T47D (cell line): ENCODE measurements at places on chromosomes 13 and 19.
A peak's percentile ranks its signal among the peaks of the same experiment; 100 is the strongest.

- DNase-seq: no peak
Measured at GRCh38 chr19:43656436-43656835, 13.5 kb downstream of the PLAUR start.

- DNase-seq: no peak
Measured at GRCh38 chr13:66214467-66214866, 1015.7 kb downstream of the PCDH9 start.

GRCh38 chr19:17775991-17776803 lies 18.7 kb upstream of the B3GNT3 start:
- no peak for DNase-seq

- DNase-seq: no peak
Measured at GRCh38 chr13:60754211-60755090, 357.4 kb downstream of the TDRD3 start.

DNA sequence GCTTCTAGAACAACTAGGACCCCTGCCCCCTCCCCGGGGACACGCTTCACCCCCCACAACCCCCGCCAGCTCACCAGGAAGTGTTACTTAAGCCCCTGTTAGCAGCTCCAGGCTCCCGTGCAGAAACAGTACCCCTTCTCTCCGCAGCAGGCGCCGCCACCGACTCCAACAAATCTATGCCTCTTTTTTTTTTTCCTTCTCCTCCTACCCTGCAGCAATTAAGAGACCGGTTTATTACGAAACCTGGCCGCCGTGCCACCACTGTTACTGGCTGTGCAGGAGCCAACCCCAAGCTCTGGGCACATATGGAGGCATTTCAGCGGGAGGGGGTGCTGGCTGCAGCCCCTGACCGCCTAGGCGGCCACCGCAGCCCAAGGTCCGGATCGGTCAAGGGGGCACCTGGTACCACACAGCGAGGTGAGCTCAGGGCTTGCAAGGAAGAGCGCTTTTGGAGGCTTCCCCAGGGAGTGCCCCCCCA lies 2.4 kb downstream of the GADD45B start:
- no peak for DNase-seq

- DNase-seq: no peak
Measured at GRCh38 chr13:97761796-97762540, 191.5 kb upstream of the IPO5 start.

GRCh38 chr19:10052602-10053360 lies 33.3 kb upstream of the SHFL start:
- DNase-seq: no peak

- DNase-seq: no peak
Measured at GRCh38 chr13:107324416-107325204, 756.7 kb upstream of the ARGLU1 start.

DNA sequence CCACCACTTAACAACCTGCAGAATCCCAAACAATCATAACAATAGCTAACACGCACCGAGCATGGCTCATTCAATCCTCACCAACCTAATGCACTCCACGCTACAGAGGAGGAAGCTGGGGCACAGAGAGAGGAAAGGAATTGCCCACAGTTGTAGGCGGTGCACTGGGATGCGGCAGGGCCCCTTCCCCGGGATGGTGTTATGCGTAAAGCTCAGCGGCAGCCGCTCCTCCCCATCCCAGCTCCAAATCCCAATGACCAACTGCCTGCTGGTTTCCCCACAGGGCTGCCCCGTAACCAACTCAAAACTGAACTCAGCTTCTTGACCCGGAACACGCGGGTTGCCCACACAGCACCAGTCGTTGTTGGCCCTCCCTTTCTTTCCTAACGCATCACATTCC lies 42.2 kb downstream of the SERP2 start:
- no peak for DNase-seq

- DNase-seq: peak; percentile 56
Measured at GRCh38 chr13:43368003-43368402, 344.6 kb downstream of the DNAJC15 start.

DNA sequence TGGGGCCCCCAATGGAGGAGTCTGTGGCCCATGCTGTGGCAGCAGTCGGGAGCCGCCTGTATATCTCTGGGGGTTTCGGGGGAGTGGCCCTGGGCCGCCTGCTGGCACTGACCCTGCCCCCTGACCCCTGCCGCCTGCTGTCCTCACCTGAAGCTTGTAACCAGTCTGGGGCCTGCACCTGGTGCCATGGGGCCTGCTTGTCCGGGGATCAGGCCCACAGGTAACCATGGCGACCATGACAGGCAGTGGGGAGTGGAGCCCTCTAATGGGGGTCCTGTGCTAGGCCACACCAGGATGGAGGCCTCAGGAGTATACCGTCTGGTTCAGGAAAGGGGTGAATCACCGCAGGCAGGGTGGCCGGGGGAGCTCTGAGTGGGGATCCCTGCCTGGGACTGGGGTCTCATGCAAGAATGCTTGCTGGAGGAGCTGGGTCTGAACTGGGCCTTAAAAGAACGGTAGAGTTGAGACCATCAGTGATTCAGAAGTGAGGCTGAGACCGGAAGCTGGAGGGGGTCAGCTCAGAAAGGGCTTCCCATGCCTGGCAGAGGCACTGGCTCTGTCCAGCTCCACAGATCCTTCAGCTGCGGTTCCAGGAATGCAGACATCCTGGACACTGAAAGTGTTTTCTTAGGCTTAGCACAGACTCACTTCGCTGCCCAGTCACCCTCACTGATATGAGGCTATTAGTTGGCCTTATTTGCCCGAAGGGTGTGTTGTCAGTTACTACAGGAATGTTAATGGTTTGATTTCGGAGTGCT lies 29.1 kb downstream of the CNFN start:
- DNase-seq: no peak

GRCh38 chr19:54415901-54416673 lies 823 bp downstream of the TTYH1 start:
- DNase-seq: no peak

DNA sequence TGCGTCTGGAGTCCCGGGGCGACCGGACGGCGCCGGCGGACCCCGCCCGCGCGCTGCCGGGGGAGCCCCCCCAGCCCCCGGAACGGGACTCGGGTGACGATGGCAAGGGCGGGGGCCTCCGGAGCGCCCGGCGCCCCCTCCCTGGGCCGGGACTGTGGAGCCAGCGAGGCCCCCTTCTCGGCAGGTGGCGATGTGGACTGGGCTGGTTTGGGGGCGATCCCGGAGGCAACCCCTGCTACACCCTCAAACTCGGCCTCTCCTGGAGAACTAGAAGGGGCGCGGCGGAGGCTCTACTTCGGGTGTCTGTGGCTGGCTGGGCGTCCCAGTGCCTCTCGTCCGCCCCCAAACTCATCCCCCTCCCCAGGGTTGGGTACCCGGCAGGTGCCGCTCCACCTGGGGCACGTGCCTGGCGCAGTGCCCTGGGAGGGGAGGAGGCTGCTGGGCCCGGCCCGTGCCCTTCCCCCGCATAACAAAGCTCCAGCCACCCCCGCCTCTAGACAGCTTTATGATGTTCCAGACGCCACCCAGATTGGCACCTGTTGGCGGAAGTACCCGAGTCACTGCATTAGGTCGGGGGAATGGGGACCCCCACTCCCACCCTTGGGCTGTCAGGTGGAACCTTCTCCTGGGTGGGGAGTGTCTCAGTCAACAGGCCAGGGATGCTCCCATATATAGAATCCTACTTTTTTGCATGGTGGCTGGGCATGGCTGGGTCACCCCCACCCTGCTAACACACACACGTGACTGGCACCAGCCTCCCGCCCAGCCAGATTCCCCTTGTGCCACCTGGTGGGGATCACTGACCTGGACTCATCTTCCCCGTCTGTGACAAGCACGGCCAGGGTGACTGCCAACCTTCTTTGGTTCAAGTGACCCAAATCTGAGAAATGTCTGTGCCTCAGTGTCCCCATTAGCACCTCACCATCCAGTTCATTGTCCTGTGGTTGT lies 722 bp downstream of the PKN1 start:
- no peak for DNase-seq

DNA sequence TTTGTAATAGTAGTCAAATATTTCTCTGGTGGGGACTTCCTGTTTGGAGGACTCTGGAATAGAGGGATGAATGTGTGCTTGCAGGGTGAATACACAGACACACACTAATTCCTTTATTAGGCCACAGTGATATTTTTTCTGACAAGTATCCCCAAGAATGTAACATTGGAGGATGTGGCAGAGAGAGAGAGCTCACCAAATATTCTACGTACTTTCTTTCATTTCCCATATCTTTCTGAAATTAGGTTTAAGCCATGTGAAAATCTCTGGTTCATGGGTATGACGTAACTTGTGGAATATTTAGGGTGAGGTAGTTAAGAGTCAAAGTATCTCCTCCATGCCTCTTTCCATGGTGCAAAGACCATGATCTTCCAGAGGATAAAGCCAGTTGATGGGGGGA lies 463.4 kb downstream of the DIAPH3 start:
- no peak for DNase-seq

DNA sequence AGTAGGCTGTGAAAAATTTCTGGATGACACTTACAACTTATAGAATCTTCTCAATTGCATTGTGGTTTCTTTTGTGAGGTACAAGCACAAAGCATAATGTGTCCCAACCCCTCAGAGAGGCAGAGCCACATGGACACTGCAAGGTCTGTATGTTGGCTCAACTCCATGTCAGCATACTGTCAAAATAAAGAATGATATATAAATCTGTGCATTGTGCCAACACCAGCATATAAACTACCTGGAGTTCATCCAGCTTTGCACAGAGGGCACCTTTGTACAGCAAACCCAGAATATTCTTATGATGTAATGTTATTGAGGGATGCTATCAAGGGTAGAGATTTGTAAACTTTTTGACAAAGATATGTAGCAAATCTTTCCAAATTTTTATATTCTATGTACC lies 1065.8 kb upstream of the MIR17HG start:
- no peak for DNase-seq

DNA sequence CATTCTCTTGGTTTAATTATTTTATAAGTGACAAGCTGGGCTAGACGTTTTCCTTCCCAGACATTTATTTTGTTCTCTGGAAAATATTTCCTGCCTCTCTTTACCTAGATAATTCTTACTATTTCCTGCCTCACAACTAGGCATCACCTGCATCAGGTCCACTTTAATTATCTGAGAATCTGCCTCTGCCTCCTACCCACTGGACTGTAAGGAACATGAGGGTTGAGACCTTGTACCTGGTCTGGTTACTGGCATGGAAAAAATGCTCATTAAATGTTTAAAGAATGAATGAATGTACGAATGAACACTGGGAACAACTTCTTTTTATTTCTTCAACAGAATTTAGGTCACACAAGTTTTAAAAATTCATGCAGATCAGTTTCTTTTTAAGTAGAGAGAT lies 13.4 kb upstream of the METTL21C start:
- no peak for DNase-seq

- peak; percentile 62 for DNase-seq
Measured at GRCh38 chr13:21625366-21625765, 21.4 kb upstream of the MICU2 start.

DNA sequence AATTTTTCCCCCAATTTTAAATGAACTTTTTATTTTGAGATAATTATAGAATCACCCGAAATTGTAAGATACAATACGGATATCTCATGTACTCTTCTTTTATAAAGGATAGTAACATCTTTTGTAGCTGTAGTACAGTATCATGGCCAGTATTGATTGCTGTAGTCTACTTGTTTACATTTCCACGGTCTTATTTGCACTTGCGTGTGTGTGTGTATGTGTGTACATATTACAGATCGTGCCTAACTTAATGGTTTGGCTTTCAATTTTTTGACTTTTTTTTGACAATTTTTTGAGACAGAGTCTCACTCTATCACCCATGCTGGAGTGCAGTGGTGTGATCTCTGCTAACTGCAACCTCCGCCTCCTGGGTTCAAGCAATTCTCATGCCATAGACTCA lies 6.7 kb downstream of the PAN3 start:
- DNase-seq: no peak

GRCh38 chr13:48585456-48585840 lies 52.6 kb upstream of the RCBTB2 start:
- DNase-seq: peak; percentile 36

GRCh38 chr13:24279327-24280110 lies 29.9 kb upstream of the C1QTNF9 start:
- no peak for DNase-seq

- no peak for DNase-seq
Measured at GRCh38 chr19:28171983-28172382, 1041.0 kb downstream of the UQCRFS1 start.

GRCh38 chr19:2239771-2240770 lies 3.4 kb downstream of the SF3A2 start:
- peak; percentile 30 for DNase-seq

DNA sequence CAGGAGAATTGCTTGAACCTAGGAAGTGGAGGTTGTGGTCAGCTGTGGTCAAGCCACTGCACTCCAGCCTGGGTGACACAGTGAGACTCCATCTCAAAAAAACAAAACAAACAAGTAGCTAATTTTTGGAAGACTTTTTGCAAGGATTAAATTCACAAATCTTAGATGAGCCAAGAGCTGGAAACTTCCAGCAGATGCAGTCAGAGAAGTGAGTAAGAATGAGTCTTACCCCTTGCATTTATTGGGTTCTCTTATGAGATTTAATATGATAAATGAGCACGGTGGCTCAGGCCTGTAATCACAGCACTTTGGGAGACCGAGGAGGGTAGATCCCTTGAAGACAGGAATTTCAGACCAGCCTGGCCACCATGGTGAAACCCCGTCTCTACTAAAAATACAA lies 44.9 kb upstream of the NBEA start:
- DNase-seq: no peak

- no peak for DNase-seq
Measured at GRCh38 chr13:31116224-31116623, 45.5 kb downstream of the HSPH1 start.

- DNase-seq: no peak
Measured at GRCh38 chr13:89796196-89796595, 1551.3 kb upstream of the MIR17HG start.

DNA sequence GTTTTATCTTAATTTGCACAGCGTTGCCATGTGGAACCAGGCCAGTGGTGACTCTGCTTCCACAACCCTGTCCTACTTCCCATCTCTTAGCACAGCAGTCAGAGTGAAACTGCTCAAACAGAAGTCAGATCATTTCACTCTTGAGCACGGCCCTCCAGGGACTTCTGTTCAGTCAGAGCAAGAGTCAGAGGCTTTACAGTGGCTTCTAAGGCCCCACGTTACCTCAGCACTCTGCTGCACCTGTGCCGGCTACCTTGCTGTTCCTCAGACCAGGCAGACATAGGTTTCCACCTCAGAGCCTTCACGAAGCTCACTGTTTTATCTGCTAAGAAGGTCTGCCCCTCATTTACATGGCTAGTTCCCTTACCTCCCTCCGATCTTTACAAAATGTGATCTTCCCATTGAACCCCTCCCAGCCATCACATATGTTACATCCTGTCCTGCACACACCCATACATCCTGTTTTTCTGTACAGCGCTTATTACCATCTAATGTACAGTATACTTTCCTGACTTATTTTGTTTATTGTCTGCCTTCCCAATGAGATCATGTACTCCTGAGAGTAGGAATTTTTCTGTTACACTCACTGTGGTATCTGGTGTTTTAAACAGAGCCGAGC lies 41.6 kb downstream of the TM9SF2 start:
- DNase-seq: no peak

DNA sequence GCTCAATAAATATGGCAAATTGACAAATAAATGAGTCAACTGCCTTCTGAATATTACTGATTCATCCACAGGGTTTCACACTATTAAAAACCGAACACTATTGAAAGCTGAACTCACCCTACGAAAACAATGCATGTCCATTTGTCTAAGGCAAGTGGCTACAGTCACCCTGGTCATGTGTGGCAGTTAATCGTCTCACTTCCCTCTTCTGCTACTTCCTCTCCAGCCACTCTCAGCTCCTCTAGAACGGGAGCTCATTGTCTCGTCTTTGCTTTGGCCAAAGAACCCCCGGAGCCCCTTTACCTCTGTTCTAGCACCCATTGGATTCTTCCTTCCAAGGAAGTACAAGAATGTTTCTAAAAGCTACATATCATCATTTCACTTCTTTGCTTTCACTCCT lies 74.4 kb upstream of the ZNF599 start:
- no peak for DNase-seq
